Kidney glomerular epithelial cell (primary cell): ENCODE measurements at places on chromosomes 4 and X.

GRCh38 chr4:24622146-24622834, 37.9 kb upstream of the DHX15 start:
- DNase-seq, result no peak

- no peak for DNase-seq
Observed at GRCh38 chr4:107993969-107994368, 4.3 kb downstream of the HADH start.

GRCh38 chr4:106671716-106672115, 303.1 kb upstream of the GIMD1 start:
- DNase-seq, result no peak

- no peak for DNase-seq
Observed at GRCh38 chrX:26649534-26649933, 433.6 kb downstream of the MAGEB5 start.

GRCh38 chr4:109321232-109321631, 18.8 kb upstream of the COL25A1 start:
- DNase-seq, result no peak
